ENCODE measurements at places on chromosomes 4 and X.

DNA sequence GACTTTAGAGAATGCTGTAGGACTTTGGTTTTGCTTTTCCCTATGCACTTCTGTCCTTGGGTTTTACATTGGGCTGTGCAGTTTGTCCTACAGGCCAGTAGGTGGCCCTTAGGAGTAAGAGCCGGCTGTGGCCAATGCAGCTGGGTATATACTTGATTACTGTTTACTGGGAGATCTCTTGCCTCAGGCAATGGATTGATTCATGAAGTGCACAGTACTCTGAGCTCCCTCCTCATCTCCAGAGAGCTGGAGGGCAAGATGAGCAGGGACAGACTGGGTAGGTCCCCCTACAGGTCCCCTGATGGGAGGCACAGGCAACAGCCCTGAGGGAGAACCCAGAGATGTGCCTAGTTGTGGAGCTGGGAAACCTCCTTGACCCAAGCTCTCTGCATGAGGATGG lies 103.8 kb upstream of the QRFPR start:
- no peaks in the 10 kb centered on the region for H3K27me3 ChIP-seq
- H3K4me3 ChIP-seq = no peak overlapping the region
- no peak overlapping the region for H3K27ac ChIP-seq
- DNase-seq = no peak

GRCh38 chr4:186798951-186799659 lies 75.4 kb upstream of the FAT1 start:
- no peak overlapping the region for H3K4me3 ChIP-seq
- no peak overlapping the region for H3K27ac ChIP-seq
- no peak for DNase-seq

DNA sequence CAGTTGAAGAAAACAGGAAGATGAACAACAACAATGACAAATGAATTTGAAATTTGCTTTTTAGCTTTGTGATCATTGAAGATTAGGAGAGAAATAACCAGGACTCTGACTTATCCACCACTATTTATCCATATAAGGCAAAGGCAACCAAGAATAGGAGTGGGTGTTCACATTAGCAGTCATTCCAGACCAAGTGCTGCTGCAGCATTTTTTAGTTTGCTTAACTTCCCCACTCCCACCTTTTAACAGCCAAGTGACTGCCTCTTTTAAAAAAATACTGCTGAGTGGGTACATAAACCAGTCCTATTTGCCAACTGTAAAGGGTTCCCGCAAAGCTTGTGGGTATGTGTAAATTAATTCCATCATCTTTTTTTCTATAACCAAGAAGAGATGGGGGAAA lies 230.9 kb downstream of the IQCM start:
- H3K27ac ChIP-seq = no peak overlapping the region
- no peaks in the 10 kb centered on the region for H3K27me3 ChIP-seq
- H3K36me3 ChIP-seq = no peaks in the 10 kb centered on the region
- no peak overlapping the region for H3K4me3 ChIP-seq
- no peaks in the 10 kb centered on the region for H3K4me1 ChIP-seq

DNA sequence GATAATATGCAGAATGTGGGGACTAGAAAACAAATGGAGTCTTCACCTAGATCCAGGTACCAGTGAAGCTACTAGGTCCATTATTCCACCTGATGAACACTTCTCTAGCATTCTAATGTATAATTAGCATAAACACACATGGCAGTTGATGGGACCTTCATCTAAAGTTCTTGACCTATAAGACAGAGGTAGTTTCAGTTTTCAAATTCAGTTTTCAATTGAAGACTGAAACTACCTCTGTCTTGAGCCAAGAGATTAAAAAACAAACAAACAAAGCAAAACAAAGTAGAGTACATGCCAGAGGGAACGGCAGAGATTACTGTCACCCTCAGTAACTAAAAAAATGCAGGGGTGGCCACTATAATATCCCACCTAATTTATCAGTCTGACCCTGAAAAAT lies 199.9 kb upstream of the NEIL3 start:
- no peak overlapping the region for H3K4me3 ChIP-seq
- no peak for DNase-seq
- no peaks in the 10 kb centered on the region for H3K4me1 ChIP-seq
- no peak overlapping the region for H3K27ac ChIP-seq

GRCh38 chr4:14247767-14248166 lies 620.2 kb upstream of the BOD1L1 start:
- H3K27ac ChIP-seq = no peak overlapping the region
- no peak for DNase-seq
- no peaks in the 10 kb centered on the region for H3K4me1 ChIP-seq
- no peaks in the 10 kb centered on the region for H3K36me3 ChIP-seq
- H3K4me3 ChIP-seq = no peak overlapping the region
